ENCODE measurements at places on chromosomes 11 and 22. TPM values are rescaled to one million over a fixed set of nuclear protein-coding genes. Genes with fewer than 3 reads are reported as not detected.

GRCh38 chr22:25134028-25134427 is 65.6 kb upstream of the CRYBB3 start:
- H3K27ac ChIP-seq: peak overlapping the region; percentile 44
- peaks cover 79% of the 10 kb centered on the region for H3K4me1 ChIP-seq
- H3K27me3 ChIP-seq: no peaks in the 10 kb centered on the region
- no peak overlapping the region for H3K4me3 ChIP-seq
- no peak for DNase-seq

DNA sequence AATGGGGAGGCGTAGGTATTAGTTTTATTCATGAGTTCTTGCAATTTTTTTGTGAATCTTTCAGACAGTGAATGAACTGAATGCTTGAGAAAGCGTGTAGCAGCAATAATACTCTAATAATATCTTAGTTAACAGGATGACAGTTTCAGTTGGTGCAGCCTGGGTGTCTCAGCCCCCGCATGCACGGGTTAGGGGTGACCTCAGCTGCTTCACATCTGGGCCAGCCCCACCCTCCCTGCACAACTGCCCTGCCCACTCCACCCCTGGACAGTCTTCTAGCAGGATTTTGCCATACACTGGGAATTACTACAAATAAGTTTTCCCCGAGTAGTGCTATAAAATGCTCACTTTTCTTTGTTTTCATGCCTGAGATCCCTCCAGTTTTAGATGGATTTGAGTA is 83.2 kb downstream of the ST3GAL4 start:
- H3K36me3 ChIP-seq: no peaks in the 10 kb centered on the region
- H3K4me3 ChIP-seq: no peak overlapping the region
- peaks cover 4% of the 10 kb centered on the region for H3K27me3 ChIP-seq
- H3K4me1 ChIP-seq: peaks cover 22% of the 10 kb centered on the region
- H3K27ac ChIP-seq: peak overlapping the region; percentile 2
- DNase-seq: no peak

DNA sequence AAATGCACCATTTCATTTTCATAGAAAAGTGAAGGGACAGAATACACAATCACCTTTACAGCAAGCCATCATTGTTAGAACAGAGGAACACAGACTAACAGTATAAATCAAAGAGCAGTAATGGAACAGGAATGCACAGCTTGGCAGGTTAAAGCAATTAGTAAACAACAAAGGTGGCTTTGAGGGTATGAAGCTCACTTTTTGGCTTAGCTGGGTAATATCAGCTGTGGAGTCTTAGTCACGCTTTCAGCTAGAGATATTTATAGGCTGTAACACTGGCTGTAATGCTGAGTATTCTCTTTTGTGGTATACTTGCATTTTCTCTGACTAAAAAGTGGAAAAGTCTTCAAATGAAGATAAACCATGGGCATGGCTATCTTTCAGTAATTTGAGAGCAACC is 1780.5 kb downstream of the LRRC4C start:
- no peak for DNase-seq
- no peak overlapping the region for H3K4me3 ChIP-seq
- H3K27me3 ChIP-seq: no peaks in the 10 kb centered on the region
- no peak overlapping the region for H3K27ac ChIP-seq
- H3K36me3 ChIP-seq: no peaks in the 10 kb centered on the region

DNA sequence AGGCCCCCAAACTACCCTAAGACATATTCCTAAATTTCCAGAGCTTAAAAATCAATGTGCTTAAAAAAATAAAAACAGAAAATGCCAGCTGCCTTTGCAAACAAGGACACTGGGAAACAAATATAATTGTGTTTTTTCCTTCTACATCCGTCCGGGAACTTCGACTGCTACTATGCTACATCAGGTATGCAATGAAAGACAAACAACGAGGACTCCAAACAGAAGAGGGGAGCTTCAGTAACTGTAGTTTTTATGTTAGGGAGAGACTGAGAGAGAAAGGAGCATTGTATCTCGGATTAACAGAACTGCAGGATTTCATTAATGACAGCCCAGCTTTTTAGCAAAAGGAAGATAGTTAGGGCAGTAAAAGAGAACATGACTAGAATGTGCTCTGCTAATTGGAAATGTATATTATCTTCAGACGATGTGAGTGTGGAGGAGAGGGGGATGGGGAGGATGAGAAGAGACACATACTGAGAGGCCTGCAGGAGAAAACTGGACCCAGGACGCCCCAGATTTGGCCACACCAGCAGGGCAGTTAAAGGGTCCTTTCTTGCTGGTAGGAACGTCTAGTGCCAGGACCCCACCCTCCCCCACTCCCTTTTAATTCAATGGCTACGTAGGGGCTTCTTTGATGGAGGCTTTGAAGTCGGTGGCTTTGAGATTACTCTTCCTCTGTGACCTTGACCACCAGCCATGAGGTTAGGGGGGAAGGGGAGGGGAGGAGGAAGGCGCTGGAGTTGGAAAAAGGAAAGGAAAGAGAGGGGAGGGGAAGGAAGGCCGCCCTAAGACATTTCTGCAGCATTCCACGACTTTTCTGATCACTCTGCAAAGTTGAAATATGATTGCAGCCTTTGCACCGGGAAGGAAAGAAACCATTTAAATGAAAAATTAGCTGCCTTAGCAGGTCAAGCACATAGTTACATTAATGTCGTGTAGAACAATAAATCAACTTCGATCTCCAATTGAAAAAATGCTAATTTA is 187.1 kb downstream of the BLID start:
- no peaks in the 10 kb centered on the region for H3K4me1 ChIP-seq
- no peak overlapping the region for H3K27ac ChIP-seq
- no peak overlapping the region for H3K4me3 ChIP-seq

DNA sequence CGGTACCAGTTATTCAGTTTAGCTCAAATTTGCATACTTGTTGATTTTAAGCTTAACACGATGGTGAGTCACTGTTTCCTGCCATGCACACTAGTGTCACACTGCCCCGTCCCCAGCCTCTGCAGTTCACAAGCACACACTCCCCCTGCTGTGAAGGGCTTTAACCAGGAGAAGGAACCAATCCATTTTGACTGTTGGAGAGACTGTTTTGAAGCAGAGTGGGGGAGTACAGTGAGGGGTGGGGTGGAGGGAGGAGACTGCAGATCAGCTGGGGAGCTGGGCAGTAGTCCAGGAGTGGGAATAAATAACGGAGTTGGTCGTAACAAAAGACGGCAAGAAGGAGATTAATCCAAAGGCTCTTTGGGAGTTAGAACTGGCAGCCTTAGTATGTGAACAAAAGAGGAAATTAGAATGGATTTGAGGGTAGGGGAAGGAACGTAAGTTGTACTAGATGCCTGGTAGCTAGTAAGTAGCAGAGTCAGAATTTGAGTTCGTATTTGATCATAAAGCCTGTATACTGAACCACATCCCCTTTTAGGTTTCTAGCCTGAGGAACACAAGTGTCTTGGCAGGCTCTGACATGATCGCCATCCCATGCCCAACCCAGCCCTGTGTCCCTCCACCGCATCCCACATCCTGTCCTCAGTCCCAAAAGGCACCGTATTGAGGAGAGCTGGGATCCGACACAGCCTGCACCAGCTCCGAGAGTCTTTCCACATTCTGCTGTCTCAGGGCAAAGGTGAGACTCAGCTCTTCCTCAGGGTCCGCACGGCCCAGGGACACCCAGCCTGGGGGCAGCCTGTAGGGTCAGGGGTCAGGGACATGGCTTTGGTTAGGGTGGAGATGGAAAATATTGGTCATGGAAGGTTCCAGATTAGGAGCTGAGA is 862 bp downstream of the TPP1 start:
- H3K27ac ChIP-seq: peak overlapping the region; percentile 86
- DNase-seq: peak; percentile 57
- no peaks in the 10 kb centered on the region for H3K27me3 ChIP-seq
- peaks cover 32% of the 10 kb centered on the region for H3K4me1 ChIP-seq
- H3K4me3 ChIP-seq: peak overlapping the region; percentile 64

DNA sequence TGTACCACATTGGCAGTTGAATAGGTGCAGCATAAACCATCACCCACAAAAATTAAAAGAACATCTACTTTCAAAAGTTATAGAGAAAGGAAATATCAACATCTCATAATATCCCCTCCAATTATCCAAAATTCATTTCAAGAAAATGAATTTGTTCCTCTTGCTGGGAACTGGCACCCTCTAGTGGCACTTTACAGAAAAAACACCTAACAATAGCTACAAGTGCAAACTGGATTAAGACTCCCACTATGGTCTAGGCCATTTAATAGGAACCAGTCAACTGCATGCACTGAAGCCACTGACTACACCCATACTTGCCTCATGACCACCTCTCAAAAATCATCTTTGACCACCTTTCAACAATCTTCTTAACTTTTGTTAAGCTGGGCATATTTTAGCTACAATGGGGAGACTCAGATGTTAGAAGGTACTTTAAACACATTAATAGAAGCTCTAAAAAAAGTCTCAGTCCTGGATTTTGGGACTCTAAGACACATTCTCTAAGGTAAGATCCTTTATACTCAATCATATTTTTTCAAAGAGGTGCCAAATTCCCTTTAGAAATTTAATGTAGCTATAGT is 17.3 kb downstream of the TRAF6 start:
- H3K27me3 ChIP-seq: no peaks in the 10 kb centered on the region
- H3K4me1 ChIP-seq: peaks cover 11% of the 10 kb centered on the region

- peak overlapping the region; percentile 47 for H3K4me3 ChIP-seq
- peaks cover 37% of the 10 kb centered on the region for H3K4me1 ChIP-seq
- no peak overlapping the region for H3K27ac ChIP-seq
- H3K36me3 ChIP-seq: no peaks in the 10 kb centered on the region
Observed at GRCh38 chr11:706439-706956, 467 bp downstream of the EPS8L2 start.

GRCh38 chr22:19886605-19887255 is 32.1 kb upstream of the GNB1L start:
- H3K27ac ChIP-seq: no peak overlapping the region
- peaks cover under 1% of the 10 kb centered on the region for H3K4me1 ChIP-seq
- no peak overlapping the region for H3K4me3 ChIP-seq
- H3K27me3 ChIP-seq: no peaks in the 10 kb centered on the region
- no peak for DNase-seq

DNA sequence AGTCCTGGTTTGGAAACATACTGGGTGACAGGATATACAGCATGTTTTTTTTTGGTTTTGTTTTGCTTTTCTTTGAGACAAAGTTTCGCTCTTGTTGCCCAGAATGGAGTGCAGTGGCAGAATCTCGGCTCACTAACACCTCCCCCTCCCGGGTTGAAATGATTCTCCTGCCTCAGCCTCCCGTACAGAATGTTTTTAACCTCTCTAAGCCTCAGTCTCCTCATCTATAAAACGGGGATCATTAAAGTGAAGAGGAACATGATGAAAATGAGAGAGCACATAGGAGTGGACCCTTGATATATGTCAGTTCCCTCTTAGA is 28.1 kb upstream of the SCARF2 start:
- no peaks in the 10 kb centered on the region for H3K27me3 ChIP-seq
- H3K27ac ChIP-seq: no peak overlapping the region
- H3K36me3 ChIP-seq: no peaks in the 10 kb centered on the region
- H3K4me1 ChIP-seq: peaks cover 15% of the 10 kb centered on the region
- no peak for DNase-seq

- no peaks in the 10 kb centered on the region for H3K4me1 ChIP-seq
- H3K27me3 ChIP-seq: no peaks in the 10 kb centered on the region
- DNase-seq: no peak
- H3K4me3 ChIP-seq: no peak overlapping the region
- H3K27ac ChIP-seq: no peak overlapping the region
- no peaks in the 10 kb centered on the region for H3K36me3 ChIP-seq
Observed at GRCh38 chr11:75760710-75761493, 7.7 kb upstream of the DGAT2 start.

DNA sequence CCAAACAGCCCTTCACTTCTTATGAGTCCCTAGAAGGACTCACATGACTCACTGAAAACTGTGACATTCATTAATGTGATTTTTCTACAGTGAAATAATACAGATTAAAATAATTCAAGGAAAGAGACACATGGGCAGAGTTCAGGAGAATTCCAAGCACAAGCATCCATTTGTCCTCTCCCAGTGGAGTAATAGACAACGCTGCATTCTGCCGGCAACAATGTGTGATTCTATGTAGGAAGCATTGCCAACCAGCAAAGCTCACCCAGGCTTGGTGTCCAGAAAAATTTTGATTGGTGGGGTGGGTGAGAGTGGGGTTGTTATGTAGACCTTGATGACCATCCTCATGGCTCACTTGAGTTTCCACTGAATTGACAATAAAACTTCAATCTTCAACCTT is 123.9 kb downstream of the VPREB1 start:
- DNase-seq: no peak
- peaks cover 13% of the 10 kb centered on the region for H3K27me3 ChIP-seq
- H3K4me3 ChIP-seq: no peak overlapping the region
- H3K36me3 ChIP-seq: no peaks in the 10 kb centered on the region

The LRRC74B gene
- total RNA-seq: not detected

The CALCA gene
- total RNA-seq: 0.34 TPM
